ENCODE measurements at places on chromosomes 5 and 9.

DNA sequence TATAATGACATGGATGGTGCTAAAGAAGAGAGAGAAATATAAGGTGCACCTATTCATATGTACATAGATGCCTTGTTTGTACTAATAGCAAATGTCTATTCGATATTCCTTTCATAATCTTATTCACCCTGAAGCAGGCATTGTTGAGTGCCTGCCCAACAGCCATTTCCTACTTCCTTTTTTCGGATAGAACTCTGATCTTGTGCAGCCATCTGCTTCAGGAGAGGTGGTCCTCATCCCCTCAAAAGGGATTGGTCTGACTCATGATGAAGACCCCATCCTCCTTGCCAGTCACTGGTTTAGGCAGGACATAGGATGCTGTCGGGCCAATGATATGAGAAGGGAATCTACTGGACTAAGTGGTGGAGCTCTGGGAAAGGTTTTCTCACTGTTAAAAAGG lies 8.4 kb upstream of the RANBP3L start:
- DNase-seq = no peak

- no peak for DNase-seq
These were observed 418.3 kb downstream of the CDH10 start for GRCh38 chr5:24226479-24226878.

DNA sequence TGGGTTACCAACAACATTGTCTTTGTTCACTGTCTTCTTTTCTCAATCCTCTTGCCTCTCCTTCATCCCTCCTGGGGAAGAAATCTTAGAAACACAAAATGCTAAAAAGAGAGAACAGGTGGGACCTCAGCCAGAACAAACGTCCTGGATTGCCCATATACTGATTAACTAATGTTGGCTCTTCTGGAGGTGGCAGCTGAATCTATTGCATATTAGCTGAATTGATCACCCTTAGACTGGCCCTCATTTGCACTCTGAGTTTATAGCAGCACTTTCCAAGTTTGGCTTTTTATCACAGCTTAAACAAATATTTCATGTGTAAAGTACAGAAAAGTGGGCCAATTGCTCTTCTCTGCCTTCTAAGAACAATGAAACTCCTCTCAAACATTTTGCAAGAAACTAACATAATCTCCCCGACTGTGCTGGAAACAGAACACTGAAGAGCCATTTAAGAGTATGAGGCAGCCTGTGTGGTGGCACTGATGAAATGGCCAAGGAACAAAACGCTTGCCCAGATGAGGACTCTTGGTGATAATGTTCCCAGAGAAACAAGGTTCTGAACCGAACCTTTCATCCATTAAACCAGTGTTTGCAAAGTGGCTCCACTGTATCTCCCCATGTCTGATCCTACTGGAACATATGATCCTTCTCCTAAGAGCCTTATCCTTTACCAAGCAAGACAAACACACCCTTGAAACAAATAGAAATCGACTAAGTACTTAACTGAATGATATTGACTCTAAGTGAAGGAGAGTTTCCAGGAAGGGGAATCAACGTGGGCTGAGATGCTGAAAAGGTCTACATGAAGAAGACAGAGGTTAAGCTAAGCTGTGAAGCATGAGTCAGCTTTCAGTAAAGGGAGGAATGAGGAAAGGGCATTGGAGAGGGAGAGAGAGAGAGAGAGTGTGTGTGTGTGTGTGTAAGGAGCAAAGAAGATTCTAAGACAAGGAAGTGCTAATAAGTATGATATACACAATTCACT lies 83.2 kb upstream of the LIFR start:
- DNase-seq = no peak

DNA sequence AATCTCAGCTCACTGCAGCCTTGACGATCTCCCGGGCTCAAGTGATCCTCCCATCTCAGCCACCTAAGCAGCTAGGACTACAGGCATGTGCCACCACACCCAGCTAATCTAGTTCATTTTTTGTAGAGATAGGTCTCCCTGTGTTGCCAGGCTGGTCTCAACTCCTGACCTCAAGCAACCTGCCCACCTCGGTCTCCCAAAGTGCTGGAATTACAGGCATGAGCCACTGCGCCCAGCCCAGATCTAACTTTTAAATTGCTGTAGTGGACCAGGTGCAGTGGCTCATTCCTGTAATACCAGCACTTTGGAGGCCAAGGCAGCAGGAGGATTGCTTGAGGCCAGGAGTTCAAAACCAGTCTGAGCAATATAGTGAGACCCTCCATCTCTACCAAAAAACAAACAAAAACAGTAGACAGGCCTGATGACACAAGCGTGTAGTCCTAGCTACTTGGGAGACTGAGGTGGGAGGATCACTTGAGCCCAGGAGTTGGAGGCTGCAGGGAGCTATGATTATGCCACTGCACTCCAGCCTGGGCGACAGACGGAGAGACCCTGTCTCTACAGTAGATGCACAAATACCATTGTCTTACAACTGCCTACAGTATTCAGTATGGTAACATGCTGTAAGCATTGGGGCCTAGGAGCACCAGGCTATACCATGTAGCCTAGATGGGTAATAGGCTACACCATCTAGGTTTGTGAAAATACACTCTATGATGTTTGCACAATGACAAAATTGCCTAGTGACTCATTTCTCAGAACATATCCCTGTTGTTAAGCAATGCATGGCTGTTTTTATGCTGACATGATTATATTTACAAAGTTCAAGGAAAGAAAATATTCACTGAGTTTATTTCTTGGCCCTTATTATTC lies 1.5 kb upstream of the SIT1 start:
- DNase-seq = no peak

DNA sequence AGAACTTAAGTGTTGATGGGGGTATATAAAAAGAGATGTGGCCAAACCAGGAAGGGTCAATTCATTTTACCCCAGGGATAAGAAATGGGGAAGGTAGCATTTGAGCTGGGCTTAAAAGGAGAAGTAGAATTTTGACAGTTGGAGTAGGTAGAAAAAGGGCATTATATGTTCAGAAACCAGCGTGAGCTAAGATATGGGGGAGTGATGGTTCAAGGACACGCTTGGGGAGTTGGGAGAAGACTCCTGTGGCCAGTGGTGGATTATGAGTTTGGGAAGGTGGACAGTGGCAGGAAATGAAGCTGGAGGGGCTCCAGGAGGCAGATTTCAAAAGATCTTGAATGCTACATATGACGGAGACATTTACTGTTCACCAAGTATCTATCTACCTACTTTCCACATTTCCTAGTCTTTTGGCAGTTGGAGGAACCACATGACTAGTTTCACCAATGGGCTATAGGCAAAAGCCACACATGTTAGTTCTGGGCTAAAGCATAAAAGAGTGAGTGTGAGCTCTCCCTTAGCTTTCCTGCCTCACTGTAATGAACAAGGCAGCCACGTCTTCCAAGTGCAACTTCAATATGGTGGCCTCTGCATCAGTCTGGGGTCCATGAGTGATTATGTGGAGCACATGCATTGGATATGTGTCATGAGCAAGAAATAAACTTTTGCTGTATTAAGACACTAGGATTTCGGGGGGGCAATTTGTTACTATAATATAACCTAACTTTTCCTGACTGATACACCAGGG lies 15.7 kb upstream of the GSN start:
- DNase-seq = no peak

Data from ACHN (cell line).